ENCODE measurements at places on chromosomes 11 and 22.

GRCh38 chr22:48488611-48489511 lies 1338.8 kb downstream of the BRD1 start:
- no peak for DNase-seq

- peak; percentile 38 for DNase-seq
Measured at GRCh38 chr22:28711820-28712777, 29.5 kb downstream of the CHEK2 start.

- DNase-seq: no peak
Measured at GRCh38 chr11:34627197-34627596, 6.3 kb downstream of the EHF start.

GRCh38 chr11:79845002-79845709 lies 404.3 kb upstream of the TENM4 start:
- DNase-seq: no peak

- no peak for DNase-seq
Measured at GRCh38 chr11:23569134-23569533, 708.9 kb upstream of the CCDC179 start.

DNA sequence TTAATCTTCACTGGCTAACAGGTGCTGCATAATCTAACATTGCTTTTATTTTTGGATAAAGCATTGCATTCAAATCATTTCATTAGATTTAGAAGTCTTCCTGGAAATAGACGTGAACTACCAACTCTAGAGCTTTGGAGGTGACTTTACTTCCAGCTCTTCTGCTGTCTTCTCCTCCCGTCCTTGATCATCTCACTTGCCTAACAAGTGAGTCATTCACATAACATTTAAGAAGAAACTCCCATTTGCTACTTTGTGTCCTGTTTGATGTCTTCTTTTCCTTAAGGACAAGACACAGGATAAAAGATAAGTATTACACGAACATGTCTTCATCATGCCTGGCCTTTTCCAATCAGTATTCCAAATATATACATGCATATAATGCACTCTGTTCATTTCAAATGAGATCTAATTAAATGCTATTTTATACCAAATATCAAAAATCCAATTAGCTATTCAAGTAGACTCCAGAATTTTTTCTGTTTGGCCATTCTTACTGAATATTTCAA lies 88.3 kb downstream of the BDNF start:
- no peak for DNase-seq

GRCh38 chr11:128779036-128779435 lies 85.2 kb downstream of the FLI1 start:
- no peak for DNase-seq

DNA sequence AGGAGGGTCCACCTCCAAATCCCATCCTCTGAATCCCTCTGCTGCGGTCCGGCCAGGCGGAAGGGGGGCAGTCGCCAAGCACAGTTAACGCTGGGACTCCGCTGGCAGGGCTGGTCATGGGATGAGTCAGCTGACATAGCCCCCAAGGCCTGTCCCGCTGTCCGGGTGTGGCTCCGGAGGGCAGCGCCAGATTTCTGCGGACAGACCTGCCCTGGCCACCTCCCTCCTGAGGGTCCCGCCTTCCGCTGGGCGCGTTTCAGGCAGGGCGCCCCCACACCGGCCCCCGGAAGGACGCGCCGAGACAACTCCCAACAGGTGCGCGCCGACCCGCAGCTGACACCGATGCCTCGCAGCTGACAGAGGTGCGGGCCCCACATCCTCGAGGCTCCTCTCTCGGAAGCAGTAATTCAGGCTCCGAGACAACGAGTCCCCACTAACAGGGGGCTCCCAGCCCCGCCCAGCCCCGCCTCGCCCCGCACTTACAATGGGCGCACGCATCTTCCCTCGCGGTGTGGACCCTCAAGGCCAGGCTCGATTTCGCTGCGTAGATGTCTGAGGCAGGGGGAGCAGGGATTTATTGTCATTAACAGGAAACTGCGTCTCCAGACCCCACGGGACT lies 607 bp downstream of the PLAAT3 start:
- DNase-seq: peak; percentile 55

DNA sequence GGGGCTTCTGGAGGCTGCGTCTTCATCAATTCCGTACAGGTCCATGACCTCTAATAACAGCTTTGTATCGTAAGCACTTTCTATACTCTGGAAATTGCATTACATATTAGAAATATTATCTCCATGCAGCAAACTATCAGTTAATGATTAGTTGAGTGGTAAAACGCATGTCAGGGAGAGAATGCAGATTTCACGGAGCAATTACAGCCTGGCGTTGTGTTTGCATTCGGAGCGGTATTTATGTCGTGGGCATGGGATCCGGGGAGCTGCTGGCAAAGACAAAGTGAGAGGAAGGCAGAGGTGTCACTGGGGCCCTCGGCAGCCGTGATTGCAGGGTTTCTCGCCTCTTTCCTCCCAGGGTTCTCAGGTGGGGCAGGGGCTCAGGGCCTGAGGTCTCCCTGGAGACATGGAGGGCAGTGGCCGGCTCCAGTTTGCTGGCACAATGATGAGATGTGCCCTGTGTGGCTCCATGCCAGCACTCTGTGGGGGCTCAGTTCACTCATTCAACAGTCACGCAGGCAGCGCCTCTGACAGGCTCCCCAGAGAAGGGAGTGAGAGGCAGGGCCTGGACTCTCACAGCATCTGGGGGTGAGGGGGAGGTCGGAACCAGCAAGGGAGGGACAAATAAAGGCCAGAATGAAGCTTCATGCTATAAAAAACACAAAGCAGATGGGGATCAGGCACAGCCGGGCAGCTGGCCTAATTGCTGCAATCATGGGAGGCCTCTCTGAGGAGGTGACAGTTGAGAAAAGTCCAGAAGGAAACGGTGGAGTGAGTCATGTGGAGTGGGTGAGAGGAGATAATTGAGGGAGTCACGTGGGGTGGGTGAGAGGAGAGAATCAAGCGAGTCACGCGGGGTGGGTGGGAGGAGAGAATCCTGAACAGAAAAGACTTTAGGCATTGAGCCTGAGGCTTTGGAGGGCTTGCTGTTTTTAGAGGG lies 1002.7 kb downstream of the BRD1 start:
- DNase-seq: no peak

- no peak for DNase-seq
Measured at GRCh38 chr11:113112307-113112706, 151.1 kb downstream of the NCAM1 start.

DNA sequence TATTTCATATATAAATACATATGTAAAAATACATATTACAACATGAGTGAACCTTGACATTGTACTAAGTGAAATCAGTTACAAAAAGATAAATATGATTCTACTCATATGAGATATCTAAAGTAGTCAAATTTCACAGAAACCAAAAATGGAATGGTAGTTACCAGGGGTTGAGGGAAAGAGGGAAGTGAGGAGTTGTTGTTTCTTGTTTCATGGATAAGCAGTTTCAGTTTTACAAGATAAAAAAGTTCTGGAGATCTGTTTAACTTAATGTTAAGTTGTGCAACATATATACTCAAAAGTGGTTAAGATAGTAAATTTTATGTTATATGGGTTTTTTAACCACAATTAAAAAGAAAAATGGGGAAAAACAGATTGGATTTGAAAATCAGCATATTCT lies 107.7 kb downstream of the ELP4 start:
- no peak for DNase-seq

- peak; percentile 73 for DNase-seq
Measured at GRCh38 chr11:46050003-46050461, 71.2 kb downstream of the PHF21A start.

- DNase-seq: no peak
Measured at GRCh38 chr11:119363081-119363850, 16.8 kb upstream of the MFRP start.

DNA sequence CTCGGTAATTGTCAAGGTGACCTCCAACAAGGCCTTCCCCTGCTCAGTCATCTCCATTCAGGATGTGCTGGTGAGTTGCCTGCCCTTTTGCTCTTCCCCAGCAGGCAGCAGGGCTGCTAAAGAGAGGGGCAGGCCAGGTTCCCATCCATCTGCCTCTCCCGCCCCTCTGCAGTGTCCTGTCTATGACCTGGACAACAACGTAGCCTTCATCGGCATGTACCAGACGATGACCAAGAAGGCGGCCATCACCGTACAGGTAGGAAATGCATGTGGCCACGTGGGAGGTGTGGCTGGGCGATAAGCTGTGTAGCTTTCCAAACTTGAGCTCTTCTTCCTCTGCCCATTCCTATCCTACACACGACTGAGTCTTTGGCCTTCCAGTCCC lies 4.0 kb downstream of the SIDT2 start:
- no peak for DNase-seq

- DNase-seq: no peak
Measured at GRCh38 chr22:41739576-41739975, 40.3 kb downstream of the MEI1 start.

DNA sequence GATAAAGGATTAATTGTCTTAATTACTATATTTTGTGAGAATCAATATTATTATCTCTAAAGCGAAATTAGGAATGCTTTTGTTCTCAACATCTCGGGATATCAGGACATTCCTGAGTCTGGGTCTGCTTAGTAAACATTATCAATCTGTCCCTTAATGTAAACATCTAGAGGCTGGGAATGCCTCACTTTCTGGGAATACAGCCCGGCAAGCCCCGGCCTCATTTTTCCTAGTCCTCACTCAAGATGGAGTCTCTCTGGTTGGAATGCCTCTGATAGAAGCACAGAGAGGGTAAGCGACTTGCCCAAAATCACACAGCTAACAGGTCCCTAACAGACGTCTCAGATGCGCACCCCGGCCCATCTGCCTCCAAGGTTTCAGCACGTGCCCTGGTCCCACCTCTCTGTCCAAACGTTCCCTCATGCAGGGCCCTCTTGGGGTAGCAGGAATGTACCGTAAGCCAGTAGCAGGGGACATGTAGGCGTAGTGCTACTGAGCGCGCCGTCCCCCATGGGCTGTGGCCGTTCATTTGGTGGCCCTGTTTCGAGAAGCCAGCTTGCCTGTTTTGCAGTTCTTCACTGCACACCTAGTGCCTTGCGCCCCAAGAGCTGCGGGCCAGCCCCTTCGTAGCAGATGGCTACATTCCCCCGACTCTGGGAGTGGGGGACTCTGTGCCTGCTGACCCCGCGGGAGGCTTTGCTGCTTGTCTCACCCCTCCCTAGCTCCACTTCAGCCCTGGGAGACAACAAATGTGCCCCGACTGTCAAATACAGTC lies 62.2 kb upstream of the FADD start:
- DNase-seq: no peak

GRCh38 chr11:766106-766935 lies 11.0 kb downstream of the GATD1 start:
- DNase-seq: no peak

GRCh38 chr11:75632962-75633361 lies 35.9 kb downstream of the MAP6 start:
- DNase-seq: no peak

DNA sequence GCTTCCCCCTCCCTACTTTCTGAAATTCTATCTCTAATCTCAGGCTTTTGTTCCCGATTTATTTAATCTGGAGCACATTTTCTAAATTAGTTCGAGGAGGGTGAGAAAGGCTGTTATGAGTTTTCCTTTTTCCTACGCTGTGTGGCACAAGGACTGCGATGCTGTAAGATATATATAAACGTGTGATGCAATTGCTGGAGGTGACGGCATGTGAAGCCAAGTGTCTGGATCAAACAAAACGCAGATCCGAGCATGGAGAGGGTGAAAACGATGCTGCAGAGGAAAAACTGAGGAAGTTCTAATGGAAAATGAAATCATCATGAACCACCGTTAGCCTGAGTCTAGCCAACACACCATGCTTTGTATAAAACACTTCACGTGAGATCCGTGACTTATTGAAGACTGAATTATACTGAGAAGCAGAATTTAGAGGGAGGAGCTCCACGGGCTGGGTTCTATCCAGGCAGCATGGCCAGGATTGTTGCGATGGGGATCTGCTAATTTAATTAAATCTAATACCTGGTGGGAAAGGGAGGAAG lies 4.4 kb downstream of the PKNOX2 start:
- DNase-seq: no peak

- no peak for DNase-seq
Measured at GRCh38 chr11:131299598-131300438, 70.6 kb upstream of the NTM start.

DNA sequence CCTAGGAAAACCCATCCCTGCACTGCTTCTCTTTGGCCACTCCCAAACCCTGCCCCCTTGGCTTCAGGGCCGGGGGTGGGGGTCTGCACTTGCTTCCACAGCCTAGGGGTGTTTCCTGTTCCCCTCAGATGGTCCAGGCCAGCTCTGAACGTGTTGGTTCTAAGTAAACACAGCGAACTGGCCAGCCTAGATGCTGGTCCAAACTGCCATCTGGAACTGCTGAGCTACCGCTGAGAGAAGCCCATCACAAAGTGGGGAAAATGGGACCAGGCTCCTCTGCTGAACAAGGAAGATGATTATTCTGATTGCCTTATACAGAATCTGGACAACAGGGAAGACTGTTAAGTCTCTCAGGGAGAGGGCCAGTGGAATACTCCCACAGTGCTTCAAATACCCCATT lies 23.5 kb upstream of the YPEL1 start:
- no peak for DNase-seq

All from muscle of back (tissue), 13 donors.